ENCODE measurements at places on chromosomes 7 and 10.

GRCh38 chr10:49151025-49151445, 17.2 kb upstream of the FAM170B start:
- peak; percentile 72 for DNase-seq

- no peak for DNase-seq
Observed at GRCh38 chr7:95441042-95441823, 6.4 kb upstream of the PON2 start.

DNA sequence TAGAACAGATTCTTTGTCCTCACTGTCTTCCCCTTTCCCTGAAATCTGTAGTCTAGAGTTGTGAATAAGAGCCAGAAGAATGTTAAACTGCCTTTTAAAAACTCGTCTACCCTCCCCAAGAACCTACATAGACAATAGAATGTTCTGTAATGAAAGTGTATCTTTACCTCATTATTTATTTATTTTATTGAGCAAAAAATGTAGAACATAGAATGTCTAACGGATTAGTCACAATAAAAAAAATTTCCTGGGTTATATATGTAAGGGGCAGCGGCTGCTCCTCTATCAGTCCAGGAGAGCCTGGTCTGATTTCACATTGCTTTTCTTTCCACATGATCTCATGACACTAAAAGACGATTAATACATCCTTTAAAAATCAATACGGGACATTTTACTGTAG, 135.7 kb downstream of the SDK1 start:
- no peak for DNase-seq

DNA sequence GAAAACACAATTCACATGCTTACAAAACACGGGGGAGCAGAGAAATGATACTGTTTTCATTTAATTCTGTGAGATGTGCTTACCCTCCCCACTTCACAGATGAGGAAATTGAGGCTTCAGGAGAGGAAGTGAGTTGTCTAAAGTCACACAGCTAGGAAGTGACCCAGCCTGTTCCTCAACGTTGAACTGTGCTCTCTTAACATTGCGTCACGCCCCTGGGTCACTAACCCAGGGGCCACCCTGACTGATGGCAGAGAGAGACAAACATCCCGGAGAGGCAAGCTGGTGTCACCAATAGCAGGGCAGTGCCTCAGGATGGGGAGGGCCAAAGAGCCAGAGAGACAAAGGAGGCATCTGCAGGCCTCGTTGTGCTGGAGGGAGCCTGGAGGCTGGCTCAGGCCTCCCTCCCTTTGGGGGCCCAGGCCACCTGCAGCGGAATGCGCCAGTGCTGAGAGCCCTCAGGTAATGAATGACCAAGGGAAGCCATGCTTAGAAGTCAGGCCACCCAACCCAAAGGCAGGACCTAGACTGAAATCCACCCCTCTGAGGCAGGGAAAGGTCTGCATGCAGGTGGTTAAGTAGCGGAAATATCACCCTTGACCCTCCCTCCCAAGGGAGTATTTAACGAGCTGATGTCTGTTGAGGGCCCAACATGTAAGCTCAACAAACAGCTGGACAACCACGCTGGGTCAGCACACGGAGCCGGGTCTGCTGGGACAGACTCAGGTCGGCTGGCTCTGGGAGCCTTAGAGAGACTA, 81.3 kb downstream of the C10orf105 start:
- DNase-seq: no peak

DNA sequence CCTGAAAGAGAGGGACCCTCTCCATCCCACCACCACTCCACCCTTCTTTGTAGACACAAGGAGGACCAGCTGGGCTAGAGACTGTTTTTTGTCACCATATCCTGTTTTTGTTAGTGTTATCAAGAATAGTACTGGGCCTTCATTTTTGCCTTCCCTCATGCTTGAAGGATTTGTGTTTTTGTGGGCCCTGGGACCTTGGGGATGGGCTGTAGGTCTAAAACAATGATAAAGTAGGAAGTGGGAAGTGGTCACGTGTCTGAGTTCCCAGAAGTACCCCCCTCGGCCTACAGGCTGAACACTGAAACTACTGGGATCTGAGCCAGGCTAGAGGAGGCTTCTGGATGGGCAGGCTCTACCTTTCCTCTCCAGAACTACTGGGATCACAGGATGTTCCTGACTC, 8.9 kb downstream of the AGFG2 start:
- DNase-seq: peak; percentile 34

DNA sequence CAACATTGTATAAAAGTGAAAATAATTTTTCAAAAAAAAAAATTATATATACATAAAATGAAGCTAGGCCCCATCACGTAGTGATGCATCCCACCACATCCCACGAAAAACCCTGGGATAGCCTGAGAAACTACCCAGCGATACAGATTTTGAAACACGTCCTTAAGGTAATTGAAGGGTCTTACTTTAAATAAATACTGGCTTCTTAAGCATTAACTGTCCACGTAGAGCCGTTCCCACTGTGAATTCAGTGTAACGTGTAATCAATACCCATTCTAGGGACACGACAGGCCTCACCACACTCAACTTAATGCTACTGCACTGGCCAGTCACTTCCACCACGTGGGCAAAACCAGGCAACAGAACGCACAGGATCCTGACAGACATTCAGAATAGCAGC, 4.0 kb downstream of the ANKRD61 start:
- no peak for DNase-seq

Measured in SK-N-SH (cell line).